ENCODE measurements at places on chromosomes 7 and 10. TPM values are rescaled to one million over a fixed set of nuclear protein-coding genes. Genes with fewer than 3 reads are reported as not detected.

CDK13 gene
- 34.7 TPM for total RNA-seq

NEUROD6 gene
- total RNA-seq, result not detected

PCGF5 gene
- total RNA-seq, result 20.0 TPM

GRCh38 chr10:76788452-76788811 is 849.2 kb downstream of the KCNMA1 start:
- no peak for DNase-seq

- no peak for DNase-seq
Observed at GRCh38 chr7:71637578-71637977, 505.6 kb downstream of the GALNT17 start.

DNA sequence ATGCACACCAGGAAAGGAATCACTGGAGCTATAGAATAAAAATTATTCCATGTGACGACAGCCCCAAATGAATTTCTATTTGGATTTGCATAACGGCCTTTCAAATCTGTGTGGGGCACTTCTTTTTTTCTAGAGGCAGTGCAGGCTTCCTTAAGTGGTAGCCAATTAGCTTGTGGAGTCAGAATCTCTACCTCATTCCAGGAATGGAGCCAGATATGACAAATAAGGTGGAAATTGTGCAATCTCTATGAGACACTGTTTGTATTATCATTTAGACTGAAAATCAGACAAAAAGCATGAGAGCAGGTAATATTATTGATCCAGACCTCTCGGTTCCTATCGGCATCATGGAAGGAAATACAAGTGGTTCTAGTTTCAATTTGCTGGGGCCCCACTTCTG is 78.7 kb downstream of the BEND7 start:
- no peak for DNase-seq

- no peak for DNase-seq
Observed at GRCh38 chr7:40586197-40586596, 451.4 kb downstream of the SUGCT start.

- no peak for DNase-seq
Observed at GRCh38 chr7:141511316-141511675, 39.9 kb upstream of the AGK start.

GRCh38 chr10:25555865-25556264 is 378.2 kb upstream of the MYO3A start:
- no peak for DNase-seq

DNA sequence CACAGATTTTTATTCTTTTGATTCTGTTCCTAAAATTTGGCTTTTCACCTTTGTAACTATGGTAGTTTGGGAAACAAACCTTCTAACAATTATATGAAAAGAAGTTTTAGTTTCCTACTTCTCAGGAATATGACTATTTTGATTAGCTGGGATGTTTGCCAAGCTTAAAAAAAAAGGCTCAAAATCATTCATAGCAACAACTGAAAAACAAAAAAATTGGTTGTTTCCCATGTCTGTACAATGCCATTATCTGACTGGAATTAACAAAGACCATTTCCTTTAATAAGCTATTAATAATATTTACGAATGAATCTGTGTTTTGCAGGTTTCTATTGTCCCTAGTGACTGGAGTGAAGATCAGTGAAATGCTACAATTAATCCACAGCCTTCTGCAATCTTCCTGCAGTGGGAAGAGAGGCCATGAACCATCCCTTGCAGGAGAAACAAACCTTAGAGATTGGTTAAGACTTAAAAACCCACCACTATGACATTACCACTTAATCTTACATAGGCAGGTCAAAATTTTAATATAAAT is 4.2 kb downstream of the PURB start:
- DNase-seq, result no peak

DNA sequence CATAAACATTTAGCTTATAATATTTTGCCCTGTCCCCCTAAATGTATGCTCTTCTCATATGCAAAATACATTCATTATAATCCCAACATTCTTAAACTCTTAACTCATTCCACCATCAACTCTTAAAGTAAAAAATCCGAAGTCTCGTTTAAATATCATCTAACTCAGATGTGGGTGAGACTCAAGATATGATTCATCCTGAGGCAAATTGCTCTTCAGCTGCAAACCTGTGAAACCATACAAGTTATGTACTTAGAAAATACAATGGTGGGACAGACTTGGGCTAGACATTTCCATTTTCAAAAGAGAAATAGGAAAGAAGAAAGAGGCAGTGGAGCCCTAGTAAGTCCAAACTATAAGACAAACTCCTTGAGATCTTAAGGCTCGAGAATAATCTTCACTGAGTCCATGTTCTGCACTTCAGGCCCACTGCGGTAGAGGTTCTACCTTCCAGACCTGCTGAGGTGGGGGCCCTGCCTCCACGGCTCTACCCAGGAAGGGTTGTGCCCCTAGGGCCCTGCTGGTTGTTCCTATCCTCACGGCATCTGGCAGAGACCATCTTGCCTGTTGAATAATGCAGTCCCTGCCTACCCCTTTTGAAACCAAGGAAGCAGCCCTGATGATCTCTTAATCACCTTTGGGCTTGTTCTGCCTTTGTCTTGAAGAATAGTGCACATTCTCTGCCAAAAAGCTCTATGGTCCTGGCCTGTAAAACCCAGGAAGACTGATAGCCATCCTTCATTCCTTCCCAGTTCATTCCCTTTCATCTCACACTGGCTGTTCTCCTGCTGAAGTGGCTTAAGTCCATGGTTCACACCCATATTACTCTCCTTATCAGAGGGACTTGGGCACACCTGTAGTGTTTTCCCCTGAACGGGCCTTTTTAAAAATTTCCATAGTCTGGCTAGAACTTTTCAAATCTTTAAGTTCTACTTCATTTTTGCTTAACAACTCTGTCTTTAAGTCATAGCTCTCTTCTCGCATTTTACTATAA is 37.3 kb downstream of the INPP5F start:
- no peak for DNase-seq

DNA sequence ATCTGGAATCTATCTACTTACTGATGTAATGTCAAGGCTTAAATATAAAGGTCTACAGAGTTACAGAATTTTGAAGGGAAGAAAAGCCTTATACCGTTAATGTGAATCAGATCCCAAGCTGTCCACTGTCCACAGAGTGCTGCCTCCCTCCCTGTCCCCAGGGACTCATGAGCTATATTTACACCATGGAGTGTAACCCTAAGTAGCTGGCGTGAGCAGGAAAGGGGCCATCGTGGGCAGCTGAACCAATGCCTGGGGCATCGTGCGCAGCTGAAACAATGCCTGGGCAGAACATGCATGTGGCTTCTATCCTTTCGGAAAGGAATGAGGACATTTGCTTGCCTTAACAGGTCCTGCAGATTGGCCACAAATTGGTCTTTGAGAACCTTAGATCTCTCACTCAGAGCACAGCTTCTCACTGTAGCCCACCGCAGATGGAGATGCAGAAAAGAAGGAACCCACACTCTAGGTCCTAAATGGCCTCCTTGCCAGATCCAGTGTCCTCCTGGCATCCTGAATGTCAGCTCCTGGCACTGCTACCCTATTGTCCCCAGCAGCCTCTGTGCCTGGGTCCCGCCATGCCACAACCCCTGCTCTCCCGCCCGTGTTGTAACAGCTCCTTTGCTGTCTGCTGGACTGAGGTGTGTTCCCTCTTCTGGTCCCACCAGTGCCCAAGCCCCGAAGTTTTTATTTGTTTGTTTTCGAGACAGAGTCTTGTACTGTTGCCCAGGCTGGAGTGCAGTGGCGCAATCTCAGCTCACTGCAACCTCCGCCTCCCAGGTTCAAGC is 30.3 kb downstream of the CCDC3 start:
- DNase-seq, result no peak

Data from pancreas (tissue), 10 donors.